ENCODE measurements at places on chromosomes 2 and 18. TPM values are rescaled to one million over a fixed set of nuclear protein-coding genes. Genes with fewer than 3 reads are reported as not detected.
A peak's percentile ranks its signal among the peaks of the same experiment; 100 is the strongest.

DNA sequence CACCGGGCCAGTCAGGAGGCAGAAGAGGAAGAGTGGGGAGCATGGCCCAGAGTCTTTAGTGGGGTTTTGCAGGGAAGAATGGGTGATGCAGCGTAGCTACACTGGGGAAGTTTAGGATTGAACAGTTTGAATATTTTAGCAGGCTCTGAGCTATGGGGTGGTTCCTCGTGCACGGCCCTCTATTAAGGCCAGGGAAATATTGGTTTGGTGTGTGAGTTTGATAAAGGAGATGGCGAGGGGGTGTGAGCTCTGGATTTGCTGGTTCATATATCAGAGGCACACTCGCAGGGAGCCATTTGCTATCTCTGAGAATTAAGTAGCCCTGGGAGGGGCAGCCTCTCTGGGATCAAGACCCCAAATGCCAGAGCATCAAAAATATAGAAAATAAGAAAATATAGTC lies 50.1 kb downstream of the BOLA3 start:
- no peaks in the 10 kb centered on the region for H3K4me1 ChIP-seq
- H3K4me3 ChIP-seq, result no peak overlapping the region
- peaks cover 40% of the 10 kb centered on the region for H3K36me3 ChIP-seq

DNA sequence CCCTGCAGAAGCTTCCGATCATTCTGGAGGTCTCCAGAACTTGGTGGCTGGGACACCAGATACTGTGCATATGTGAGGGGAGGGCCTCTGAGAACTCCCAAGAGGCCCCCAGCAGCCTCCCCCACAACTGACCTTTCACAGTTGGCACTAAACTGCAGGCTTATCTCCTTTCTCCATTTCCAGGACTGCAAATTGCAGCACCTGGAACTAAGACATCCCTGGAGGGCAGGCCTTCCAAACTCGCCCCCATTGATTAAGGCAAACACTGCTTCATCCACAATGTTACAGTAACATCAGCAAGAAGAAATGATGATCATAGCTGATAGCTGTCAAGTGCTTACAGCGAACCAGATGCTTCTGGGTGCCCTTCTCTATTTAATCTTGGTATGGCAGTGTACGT lies 67.9 kb downstream of the TGOLN2 start:
- DNase-seq, result no peak
- peaks cover 62% of the 10 kb centered on the region for H3K4me1 ChIP-seq
- no peak overlapping the region for H3K4me3 ChIP-seq
- H3K27ac ChIP-seq, result peak overlapping the region; percentile 84

GRCh38 chr2:133642791-133643191 lies 74.5 kb upstream of the NCKAP5 start:
- no peak overlapping the region for H3K27ac ChIP-seq
- no peak overlapping the region for H3K4me3 ChIP-seq
- DNase-seq, result no peak
- H3K36me3 ChIP-seq, result no peaks in the 10 kb centered on the region
- peaks cover 11% of the 10 kb centered on the region for H3K4me1 ChIP-seq
- no peaks in the 10 kb centered on the region for H3K27me3 ChIP-seq

GRCh38 chr2:53952519-53952918 lies 18.3 kb downstream of the PSME4 start:
- no peaks in the 10 kb centered on the region for H3K27me3 ChIP-seq
- H3K27ac ChIP-seq, result no peak overlapping the region
- H3K36me3 ChIP-seq, result no peaks in the 10 kb centered on the region

DNA sequence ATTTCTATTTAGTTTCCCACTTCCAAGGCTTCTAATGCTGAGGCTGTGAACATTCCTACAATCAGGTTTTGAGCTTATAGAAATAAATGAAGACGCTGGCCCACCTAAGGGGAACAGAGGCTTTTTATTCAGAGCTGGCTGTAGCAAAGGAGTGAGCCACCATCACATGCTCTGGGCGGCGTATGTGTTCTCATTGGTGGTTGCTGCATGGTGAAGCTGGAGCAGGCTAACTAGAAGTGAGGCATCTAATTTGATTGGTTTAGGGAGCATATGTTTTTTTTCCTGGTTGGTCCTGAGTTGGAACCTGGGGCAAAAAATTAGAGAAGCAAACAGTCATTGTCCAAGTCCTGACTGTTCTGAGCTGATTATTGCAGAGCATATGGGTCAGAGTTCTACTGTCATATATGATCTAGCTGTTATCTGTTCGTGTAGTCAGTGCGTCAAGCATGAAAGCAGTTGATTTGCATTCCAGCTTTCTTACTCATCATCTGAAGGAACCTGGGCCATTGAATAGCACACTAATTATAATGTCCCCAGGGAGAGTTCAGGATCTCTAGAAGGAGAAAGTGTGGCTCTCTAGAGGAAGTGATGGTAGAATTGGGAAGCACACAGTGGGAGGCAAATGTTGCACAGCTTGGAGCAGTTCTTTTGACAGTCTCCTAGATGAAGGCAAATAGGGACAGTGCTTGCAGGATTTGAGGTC lies 279.6 kb downstream of the PARD3B start:
- no peaks in the 10 kb centered on the region for H3K4me1 ChIP-seq
- H3K27ac ChIP-seq, result no peak overlapping the region
- H3K27me3 ChIP-seq, result no peaks in the 10 kb centered on the region
- H3K36me3 ChIP-seq, result no peaks in the 10 kb centered on the region
- no peak for DNase-seq
- H3K4me3 ChIP-seq, result no peak overlapping the region

DNA sequence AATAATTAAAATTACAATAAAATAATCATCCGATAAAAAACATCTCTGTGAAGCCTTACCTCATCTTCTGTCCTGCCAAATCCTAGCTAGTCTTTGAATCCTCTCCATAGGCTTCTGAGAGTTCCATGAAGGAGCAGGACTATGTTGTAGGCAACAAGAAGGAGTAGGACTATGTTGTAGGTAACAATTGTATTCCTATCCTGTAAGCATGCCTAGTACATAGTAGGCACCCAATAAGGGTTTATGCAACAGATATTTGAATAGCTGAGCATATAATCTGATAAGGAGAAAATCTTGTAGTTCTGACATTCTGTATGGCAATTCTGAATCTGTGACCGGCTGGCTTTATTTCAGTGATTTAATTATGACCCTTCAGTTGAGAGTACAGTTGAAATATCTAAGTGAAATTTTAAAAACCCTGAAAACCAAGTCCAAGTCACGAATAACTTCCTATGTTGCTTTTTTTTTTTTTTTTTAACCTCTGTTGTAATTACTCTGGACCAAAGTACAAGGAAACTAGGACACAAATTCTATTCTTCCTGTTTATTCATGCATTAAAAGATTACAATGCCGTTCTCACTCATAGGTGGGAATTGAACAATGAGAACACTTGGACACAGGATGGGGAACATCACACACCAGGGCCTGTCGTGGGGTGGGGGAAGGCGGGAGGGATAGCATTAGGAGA lies 27.8 kb downstream of the VWA3B start:
- no peak overlapping the region for H3K4me3 ChIP-seq
- no peaks in the 10 kb centered on the region for H3K27me3 ChIP-seq
- H3K4me1 ChIP-seq, result no peaks in the 10 kb centered on the region
- H3K36me3 ChIP-seq, result no peaks in the 10 kb centered on the region

GRCh38 chr2:160034396-160034795 lies 28.0 kb downstream of the PLA2R1 start:
- no peaks in the 10 kb centered on the region for H3K27me3 ChIP-seq
- H3K27ac ChIP-seq, result no peak overlapping the region

GRCh38 chr18:76493213-76494161 lies 1.6 kb downstream of the ZNF516 start:
- no peak for DNase-seq
- no peaks in the 10 kb centered on the region for H3K27me3 ChIP-seq
- peak overlapping the region; percentile 97 for H3K27ac ChIP-seq
- peak overlapping the region; percentile 99 for H3K4me3 ChIP-seq
- no peaks in the 10 kb centered on the region for H3K36me3 ChIP-seq
- peaks cover 23% of the 10 kb centered on the region for H3K4me1 ChIP-seq

The TTN gene
- total RNA-seq, result 2.0 TPM

All from vagina (tissue), 2 donors.